ENCODE measurements at places on chromosomes 5 and 9.

DNA sequence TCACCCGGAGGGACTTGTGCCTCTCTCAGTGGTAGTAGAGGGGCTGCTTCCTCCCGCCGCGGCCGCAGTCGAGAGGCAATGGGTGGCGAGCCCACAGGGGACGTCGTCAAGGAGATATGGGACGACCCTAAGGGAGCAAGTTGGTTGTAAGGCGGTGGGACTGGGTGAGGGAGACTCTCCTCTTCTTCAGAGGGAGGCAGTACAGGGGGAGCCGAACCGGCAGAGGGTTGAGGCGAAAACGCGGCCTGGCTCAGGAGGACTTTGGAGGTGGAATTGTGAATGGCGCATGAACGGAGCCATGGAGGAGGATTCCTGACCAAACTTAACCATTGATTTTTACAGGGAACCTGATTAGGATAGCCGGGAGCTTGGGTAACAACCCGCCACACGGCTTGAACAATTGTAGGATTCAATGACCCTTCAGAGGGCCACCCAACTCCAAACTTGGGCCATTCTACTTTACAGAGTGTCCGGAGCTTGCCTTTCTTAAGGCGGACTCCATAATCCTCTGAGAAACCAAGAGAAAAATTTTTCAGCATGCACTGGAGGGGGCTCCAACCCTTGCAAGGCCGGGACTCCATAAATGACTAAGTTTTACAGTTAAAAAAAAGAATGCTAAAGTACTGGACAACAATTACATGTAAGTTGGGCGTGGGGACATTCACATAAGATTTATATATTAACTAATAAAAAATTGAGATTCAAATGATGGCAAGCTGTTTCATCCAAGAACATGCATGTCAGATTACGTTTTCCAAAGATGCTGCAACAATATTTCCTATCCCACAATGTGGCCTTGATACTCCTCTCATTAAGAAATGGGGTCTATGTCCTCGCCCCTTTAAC lies 19.4 kb upstream of the RHOBTB3 start:
- no peak for DNase-seq

DNA sequence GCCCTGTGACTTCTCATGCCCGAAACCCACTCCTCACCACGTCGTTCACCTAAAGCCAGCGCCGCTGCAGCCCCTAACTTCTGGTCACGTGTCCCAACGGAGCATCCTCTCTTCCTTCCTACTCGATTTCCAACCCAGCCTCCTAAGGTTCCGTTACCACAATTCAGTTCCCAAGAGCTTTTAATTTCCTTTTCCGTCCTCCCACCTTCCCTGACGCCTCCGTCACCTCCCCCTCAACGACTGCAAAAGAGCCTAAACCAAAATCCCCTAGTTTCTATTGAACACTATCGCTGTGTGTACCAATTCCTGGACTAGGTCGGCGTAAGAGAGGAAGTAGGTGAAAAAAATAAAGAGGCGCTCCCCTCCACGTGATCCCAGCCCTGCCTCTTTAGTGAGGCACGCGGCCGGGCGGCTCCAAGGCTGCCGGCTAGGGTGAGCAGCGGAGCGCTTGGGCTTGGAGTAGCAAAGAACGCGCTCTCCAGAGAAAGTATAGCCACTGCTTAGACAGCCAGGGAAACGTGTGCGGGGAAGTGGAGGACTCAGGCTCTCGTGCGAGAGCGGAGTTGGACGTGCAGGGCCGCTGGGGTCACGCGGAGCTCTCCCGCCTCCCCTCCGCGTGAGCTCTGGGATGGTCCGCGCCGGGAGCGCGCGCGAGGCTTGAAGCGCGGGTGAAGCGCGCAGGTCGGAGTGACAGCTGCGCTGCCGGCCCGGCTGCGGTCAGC lies at the start of the genes CENPP and NOL8:
Gene CENPP, plus strand, starts transcription at position 685 of the 722 bp plus-strand sequence.
Gene NOL8, minus strand, starts transcription at position 82 of the 722 bp plus-strand sequence. CDS start 1,189 bp downstream, outside the sequence.
- peak; percentile 69 for DNase-seq

DNA sequence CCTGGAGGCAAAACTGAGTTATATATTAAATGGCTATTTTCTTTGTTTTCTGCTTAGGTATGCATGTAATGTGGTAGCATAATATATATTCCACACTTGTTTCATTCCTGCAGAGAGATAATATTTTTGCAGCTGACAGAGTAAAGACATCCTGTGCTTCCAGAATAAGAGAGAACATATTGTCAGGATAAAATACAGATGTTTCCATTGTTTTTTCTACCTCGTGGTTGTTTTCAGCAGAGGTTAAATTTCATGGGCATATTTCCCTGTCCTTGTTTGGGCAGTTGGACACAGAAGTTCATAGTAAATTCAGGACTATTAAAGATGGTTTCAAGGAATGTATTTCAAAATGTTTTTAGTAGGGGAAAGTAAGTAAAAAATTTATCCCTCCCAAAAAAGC lies 47.6 kb upstream of the MEGF10 start:
- DNase-seq: no peak

GRCh38 chr5:177405805-177406204 lies 3.6 kb downstream of the F12 start:
- DNase-seq: no peak

- no peak for DNase-seq
Measured at GRCh38 chr9:136015656-136016571, 54.7 kb upstream of the UBAC1 start.

- DNase-seq: no peak
Measured at GRCh38 chr5:33079548-33079947, 361.2 kb upstream of the TARS1 start.

DNA sequence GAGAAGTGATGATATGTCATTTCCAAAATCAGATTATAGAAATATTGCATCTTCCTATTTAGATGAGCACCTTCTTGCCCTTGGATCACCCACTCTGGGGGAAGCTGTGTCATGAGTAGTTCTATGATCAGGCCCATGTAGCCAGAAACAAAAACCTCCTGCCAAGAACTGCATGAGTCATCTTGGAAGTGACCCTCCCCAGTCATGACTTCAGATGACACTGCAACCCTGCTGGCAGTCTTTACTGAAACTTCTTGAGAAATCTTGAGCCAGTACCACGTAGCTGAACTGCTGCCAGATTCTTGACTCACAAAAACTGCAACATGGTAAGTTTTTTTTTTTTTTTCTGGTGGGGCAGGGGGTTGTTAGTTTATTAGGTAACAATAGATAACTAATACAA lies 439.6 kb upstream of the PTGER4 start:
- no peak for DNase-seq

GRCh38 chr5:141709699-141710267 lies 27.8 kb upstream of the ARAP3 start:
- DNase-seq: no peak

DNA sequence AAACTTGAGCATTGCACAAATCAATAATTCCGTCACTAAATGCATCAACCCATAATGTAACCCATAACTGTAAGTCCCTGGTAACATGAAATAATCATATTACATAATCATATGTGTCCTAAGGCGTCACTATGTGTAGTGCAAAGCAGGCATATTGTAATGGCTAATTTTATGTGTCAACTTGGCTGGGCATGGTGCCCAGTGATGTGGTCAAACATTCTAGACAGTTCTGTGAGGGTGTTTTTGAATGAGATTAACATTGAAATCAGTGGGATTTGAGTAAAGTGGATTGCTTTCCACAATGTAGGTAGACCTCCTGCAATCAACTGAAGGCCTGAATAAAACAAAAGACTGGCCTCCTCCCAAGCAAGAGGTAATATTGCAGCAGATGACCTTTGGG lies 794.4 kb upstream of the ACO1 start:
- no peak for DNase-seq

Measured in GM19239 (cell line).